ENCODE measurements at places on chromosomes 6 and 20. TPM values are rescaled to one million over a fixed set of nuclear protein-coding genes. Genes with fewer than 3 reads are reported as not detected.

Gene HCRTR2
- total RNA-seq, result not detected

Gene BANF2
- not detected for total RNA-seq

Gene CAGE1
- not detected for total RNA-seq

Gene MCCD1
- total RNA-seq, result not detected

Gene FGD2
- 8.0 TPM for total RNA-seq

Gene RIPPLY2
- total RNA-seq, result not detected

Gene AFDN
- total RNA-seq, result 51.6 TPM

Gene COX4I2
- total RNA-seq, result 6.8 TPM

Gene SLC22A7
- total RNA-seq, result not detected

Gene WFDC5
- total RNA-seq, result not detected

Gene PNPLA1
- total RNA-seq, result not detected

Gene SEL1L2
- total RNA-seq, result not detected

Gene CLIC5
- total RNA-seq, result 99.8 TPM

Gene CLPSL1
- not detected for total RNA-seq

Gene TRIM10
- total RNA-seq, result not detected

Gene ROMO1
- total RNA-seq, result 409 TPM

Gene CYP24A1
- 0.24 TPM for total RNA-seq
